Hematopoietic multipotent progenitor cell (in vitro differentiated cells): ENCODE measurements at places on chromosomes 2 and 18. TPM values are rescaled to one million over a fixed set of nuclear protein-coding genes. Genes with fewer than 3 reads are reported as not detected.

Gene UGT1A6
- 0.27 TPM for total RNA-seq

Gene ARHGAP28
- total RNA-seq, result under 0.01 TPM

Gene PID1
- not detected for total RNA-seq

Gene POTEE
- under 0.01 TPM for total RNA-seq

Gene SLC8A1
- total RNA-seq, result 1.6 TPM

Gene PAIP2B
- 2.4 TPM for total RNA-seq

Gene KIF5C
- total RNA-seq, result under 0.01 TPM

Gene SERTAD2
- total RNA-seq, result 21.3 TPM

Gene RMC1
- total RNA-seq, result 26.4 TPM

Gene ZNF512
- 24.2 TPM for total RNA-seq

Gene CCDC142
- total RNA-seq, result 31.5 TPM

Gene AQP12B
- under 0.01 TPM for total RNA-seq

Gene SNX17
- 130 TPM for total RNA-seq

Gene NEMP2
- total RNA-seq, result 6.2 TPM

Gene SERPINB12
- total RNA-seq, result not detected

Gene LCT
- total RNA-seq, result 0.27 TPM

Gene RNF138
- total RNA-seq, result 65.4 TPM

Gene CASP10
- total RNA-seq, result 54.1 TPM

Gene ACTR1B
- 92.9 TPM for total RNA-seq

Gene MC4R
- not detected for total RNA-seq

Gene DSEL
- 0.54 TPM for total RNA-seq

Gene DNAH6
- total RNA-seq, result 0.54 TPM

Gene LONRF2
- total RNA-seq, result 0.54 TPM

Gene AUP1
- total RNA-seq, result 121 TPM

Gene UGT1A9
- under 0.01 TPM for total RNA-seq

Gene CFC1
- total RNA-seq, result not detected

Gene TLX2
- 0.27 TPM for total RNA-seq

Gene HRH4
- 0.54 TPM for total RNA-seq

Gene RBM44
- total RNA-seq, result 0.27 TPM

Gene SERPINB2
- total RNA-seq, result 0.27 TPM

Gene PDE1A
- total RNA-seq, result 0.27 TPM

Gene COL6A3
- 0.54 TPM for total RNA-seq

Gene TMEM17
- total RNA-seq, result 2.4 TPM

Gene IL1RL1
- total RNA-seq, result 1.6 TPM

Gene EHD3
- 18.9 TPM for total RNA-seq

Gene CRYBA2
- not detected for total RNA-seq

Gene COBLL1
- total RNA-seq, result 10.2 TPM

Gene LIMS4
- 0.54 TPM for total RNA-seq

Gene TRAK2
- total RNA-seq, result 11.8 TPM

Gene ASB18
- under 0.01 TPM for total RNA-seq
